ENCODE measurements at places on chromosomes 2 and 18.

DNA sequence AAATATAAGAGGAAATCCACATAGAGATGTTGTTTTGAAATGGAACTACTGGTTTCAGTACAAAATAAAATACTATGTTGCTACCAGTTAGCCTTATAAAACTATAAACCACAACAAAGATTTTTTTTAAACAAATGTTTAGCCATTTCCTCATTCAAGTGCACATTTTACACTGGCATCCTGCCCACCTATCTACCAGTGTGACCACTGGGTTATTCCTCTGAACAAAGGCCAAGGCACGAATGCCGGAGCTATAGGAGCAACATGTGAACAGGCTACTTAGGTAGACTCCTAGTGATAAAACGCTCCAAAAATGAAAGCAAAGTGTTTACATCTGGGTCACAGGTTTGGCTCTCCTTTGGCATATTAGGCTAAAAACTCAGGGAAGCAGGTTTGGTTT lies 31.8 kb upstream of the SULT1C4 start:
- DNase-seq = no peak

- no peak for DNase-seq
Measured at GRCh38 chr2:26519396-26520147, 41.6 kb upstream of the OTOF start.

DNA sequence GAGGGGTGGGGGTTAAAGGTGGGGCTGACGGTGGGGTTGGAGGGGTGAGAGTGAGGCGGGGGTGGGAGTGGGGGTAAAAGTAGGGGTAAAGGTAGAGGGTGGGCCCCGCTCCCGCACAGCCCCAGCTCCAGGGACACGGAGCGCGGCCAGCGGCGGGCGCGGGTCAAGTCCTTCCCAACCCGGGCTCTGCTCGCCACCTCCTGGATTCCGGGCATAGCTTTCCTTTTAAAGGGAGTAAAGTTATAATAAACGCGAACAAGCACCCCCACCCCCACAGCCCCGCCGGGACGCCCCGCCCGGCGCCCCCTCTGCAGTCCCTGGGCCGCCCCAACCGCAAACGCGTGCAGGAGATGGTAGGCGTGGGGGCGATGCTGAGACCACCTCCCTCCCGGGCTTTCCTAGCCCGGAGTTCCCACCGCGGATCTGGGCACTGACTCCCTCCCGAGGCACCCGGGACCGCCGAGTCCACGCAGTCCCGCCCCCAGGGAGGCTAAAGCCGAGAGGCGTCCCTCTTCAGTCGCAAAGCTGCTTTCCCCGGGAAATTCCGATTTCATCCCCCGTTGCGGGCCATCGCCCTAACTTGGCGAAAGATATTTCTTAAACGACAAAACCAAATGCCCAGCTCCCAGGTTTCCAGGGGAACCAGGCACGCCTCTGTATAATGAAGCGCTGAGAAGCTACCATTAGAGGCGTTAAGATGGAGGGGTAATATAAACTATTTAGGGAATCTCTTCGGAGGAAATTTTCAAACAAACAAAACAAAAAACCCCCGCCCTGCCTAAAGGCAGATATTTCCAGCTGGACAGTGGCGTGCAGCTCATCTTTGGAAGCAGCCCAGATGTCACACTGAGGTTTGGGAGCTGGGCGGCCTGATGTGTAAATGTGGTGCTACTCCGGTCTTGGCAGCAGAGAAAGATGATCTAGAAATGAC lies at the start of gene LIMS2:
Gene LIMS2 (minus strand): TSS at position 200 of the 931 bp plus-strand sequence. CDS start 506 bp downstream, outside the sequence.
- DNase-seq = no peak

DNA sequence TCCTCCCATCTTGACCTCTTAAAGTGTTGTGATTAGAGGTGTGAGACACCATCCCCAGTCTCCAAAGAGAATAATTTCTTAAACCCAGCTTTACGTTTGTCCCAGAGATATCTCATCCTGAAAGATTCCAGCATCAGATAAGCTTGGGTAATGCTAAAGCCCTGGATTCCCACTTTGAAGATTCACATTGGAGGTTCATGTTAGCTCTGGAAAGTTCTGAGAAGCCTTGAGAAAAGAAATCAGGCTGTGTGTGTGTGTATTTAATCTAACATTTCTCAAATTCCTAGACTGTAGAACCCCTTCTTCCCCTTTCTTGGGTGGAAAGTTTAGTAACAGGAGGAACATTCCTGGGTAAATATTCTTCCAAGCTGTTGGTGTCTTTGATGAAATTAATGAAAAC lies 18.0 kb downstream of the ZNF532 start:
- no peak for DNase-seq

All from hypothalamus (tissue), 51 donors.